ENCODE measurements at places on chromosomes 3 and 15.

DNA sequence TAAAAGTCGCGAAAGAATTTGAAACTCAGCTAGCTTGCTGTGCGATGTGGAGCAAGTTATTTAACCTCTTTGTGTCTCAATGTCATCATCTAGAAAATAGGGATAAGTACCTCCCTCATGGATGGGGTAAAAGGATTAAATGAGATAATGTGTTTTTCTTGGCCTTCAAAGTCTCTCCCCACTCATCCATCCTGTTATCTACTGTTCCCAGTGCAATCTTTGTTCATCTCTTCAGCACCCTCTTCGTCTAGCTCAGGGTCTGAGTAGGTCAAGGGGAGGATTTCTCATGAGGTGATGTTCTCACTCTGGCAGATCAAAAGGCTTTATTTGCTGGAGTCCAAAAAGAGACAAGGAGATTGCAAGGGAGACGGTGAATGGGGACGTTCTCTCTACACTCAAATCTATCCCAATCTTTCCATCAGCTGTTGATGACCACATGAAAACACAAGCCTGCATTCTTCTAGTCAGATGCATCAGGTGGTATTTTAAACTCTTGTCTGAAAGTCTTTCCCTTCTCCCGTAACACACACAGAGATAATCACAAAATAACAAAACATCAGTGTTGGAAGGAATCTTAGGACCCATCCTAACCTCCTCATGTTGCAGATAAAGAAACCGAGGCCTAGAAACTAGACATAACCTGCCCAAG, 1.3 kb downstream of the MESD start:
- DNase-seq = no peak

- no peak for DNase-seq
These were observed 48.9 kb downstream of the TGFBR2 start for GRCh38 chr3:30655187-30655812.

DNA sequence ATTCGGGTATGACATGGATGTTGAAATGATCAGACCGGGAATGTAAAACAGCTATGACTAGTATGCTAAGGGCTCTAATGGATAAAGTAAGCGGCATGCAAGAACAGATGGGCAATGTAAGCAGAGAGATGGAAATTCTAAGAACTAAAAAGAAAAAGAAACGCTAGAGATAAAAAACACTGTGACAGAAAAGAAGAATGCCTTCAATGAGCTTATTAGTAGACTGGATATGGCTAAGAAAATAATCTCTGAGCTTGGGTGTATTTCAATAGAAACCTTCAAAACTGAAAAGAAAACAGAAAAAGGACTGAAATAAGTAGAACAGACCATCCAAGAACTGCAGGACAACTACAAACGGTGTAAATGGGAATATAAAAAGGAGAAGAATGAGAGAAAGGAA, 101.2 kb downstream of the HES1 start:
- DNase-seq = no peak

DNA sequence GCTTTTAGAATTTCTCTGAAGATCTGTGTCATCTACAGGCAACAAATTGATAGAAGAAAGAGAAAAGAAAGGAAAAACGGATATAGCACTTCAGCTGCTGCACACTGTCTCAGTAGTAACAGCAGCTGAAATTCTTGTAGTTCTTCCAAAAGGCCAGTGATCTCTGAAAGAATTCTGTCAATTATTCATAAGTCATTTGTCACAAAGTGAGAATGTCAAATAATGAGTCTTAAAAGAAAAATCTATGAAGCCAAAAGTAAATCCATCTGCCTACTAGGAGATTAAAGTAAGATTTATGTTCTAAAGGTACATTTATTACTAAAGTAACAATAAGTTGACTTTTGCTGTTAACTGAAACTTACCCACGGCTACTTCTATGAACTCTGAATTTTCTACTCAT, 24.6 kb downstream of the IFT80 start:
- no peak for DNase-seq

All from AG09319 (cell line).